EH (cell line): ENCODE measurements at places on chromosomes 2 and 18.

GRCh38 chr18:8299054-8299980, 309.9 kb upstream of the RAB12 start:
- DNase-seq = no peak

DNA sequence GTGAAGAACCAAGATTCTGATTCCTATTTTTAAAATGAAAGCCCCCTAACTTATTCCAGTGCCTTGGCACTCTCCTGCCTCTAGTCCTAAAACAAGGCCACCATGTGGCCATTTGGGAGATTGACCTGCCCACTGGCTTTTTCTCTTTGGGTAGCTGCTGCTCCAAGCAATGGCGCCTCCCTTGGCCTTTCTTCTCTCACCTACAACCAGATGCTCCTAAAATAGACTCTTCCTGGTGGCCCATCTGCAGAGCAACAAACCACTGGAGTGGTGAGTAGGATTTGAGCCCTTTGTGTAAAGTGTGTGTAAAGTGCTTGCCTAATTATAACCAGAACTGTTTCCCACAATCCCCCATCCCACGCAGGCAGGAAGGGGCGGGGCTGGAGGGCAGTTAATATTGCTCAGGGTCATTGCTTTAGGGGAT, 114.2 kb downstream of the FHOD3 start:
- DNase-seq = peak; percentile 53

DNA sequence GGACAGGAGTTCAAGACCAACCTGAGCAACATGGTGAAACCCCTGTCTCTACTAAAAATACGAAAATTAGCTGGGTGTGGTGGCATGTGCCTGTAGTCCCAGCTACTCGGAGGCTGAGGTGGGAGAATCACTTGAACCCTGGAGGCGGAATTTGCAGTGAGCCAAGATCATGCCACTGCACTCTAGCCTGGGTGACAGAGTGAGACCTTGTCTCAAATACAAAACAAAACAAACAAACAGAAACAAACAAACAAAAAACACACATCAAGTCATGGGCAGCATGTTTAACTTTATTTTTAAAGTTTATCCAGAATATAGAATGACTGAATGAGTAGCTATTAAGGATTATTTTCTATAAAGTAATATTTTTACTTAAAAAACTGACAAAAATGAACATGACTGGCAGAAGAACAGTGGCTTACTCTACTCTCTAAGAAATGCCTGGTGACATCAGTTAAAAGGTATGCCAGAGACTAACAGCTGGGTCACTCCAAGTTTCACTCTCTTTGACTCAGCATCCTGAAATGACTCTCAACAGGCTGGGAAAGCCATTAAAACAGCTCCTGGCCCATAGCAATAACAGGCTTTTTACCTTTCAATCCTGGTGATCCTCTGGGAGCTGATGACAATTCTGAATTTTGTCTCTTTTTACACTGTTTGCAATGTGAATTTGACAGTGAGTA, 281.6 kb upstream of the STON1 start:
- DNase-seq = peak; percentile 96

- peak; percentile 94 for DNase-seq
Observed at GRCh38 chr2:157032017-157032416, 225.5 kb upstream of the GALNT5 start.

DNA sequence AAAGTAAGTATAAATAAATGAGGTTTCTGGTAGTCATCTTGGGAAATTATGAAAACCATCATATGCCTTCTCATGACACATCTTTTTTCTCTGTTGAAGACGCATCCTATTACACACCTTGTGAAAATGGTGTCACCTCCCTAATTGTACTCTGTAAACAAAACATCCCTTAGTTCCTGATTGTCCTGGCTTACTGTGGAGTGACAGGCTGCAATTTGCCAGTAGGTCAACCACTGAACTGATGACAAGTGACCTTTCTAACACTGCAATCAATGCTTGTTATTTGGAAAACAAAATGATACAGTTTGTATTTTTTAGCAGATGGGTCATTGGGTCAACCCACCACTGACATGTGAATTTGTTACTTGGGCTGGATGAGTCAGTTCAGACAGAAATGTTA, 219.5 kb downstream of the PTPRM start:
- DNase-seq = no peak

DNA sequence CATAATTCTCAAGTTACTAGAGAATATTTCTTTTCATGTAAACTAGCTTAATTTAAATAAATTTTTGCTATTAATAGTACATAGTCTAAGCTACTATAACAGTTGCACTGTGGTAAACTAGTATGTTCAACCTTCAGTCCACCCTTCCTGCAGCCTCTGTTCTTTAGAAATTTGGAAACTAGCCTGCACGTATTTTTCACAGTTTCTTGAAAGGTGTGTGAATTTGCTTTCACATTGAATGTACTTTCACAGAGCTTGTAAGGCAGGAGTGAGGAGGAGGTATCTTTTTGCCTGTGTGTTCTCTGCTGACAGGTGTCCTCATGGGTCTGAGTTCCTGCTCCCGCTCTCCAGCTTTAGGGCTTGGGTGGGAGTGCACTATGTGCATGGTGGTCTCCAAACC, 117.5 kb downstream of the ATP9B start:
- no peak for DNase-seq

- DNase-seq = peak; percentile 91
Observed at GRCh38 chr2:178553047-178553446, 72.8 kb downstream of the PLEKHA3 start.

- DNase-seq = peak; percentile 64
Observed at GRCh38 chr2:159807183-159808031, 9.4 kb upstream of the CD302 start.

- peak; percentile 25 for DNase-seq
Observed at GRCh38 chr2:120798567-120799247, 63.0 kb downstream of the GLI2 start.

DNA sequence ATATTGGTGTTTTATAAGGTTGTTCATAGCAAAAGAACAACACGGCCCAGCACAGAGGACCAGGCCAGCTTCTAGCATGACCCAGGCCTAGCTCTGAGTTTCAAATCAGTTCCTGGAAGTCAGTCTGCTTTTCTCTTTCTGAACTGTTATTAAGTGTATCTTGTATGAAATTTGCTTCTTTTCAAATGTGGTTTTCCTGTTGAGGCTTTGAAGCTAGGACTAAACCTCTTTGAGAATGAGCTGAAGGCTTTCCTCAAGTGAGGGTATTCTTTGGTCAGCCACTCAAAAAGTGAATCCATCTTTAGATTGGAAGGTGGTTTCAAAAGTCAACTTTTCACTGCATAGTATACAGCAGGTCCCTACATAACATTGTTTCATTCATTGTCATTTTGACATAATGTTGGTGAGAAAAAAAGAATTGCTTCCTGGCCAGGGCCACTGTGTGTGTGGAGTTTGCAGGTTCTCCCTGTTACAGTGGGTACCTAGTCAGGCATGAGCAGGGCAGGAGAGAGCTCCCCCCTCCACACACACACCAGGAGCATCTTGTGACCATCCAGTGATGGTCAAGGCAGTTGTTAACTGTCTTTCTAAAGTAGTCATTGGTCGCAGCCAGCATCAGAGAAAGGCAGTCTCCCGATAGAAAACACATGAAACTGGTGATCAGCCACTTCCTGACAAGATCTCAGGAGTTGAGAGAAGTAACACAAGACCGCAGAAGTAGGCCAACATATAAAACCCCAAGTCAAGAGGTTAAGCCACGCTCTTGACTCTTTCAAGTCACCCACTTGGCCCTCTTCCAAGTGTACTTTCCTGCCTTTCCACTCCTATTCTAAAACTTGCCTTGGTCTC, 6.7 kb upstream of the ACAA2 start:
- no peak for DNase-seq

DNA sequence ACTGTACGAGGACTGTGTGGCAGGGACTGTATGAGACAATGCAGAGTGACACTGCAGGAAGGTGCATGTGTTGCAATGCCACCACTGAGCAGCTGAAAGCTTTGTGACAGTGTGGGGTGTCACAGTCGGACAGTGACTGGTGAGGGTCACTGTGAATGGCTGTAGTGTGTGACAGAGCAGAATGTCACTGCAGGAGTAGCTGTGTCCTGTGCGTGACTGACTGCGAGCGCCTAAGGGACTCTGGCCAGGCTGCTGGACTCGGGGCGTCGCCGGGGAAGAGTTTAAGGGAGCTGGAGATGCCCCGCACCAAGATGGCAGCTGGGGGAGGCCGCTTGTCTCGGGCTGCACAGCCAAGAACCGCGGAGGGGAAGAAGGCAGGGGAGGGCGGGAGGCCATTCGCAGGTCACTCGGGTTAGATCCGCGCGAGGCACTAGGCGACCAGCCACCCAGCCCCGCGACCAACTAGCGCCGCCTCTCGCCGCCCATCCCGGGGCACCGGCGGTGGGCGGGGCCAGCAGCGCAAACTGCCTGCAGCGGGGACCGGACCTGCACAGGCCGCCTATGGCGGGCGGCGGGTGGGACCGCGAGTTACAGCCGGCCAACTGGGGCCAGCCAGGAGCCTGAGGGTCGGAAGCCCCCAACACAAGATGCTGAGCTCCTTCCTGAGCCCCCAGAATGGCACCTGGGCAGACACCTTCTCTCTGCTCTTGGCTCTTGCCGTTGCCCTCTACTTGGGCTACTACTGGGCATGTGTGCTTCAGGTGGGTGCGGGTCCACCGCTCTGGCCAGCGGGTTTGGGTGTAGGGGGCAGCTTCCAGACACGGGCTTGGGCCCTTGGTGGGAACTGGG, at the start of gene ABHD1:
Gene ABHD1 (plus strand): TSS at position 514 of the 849 bp plus-strand sequence. CDS start 134 bp downstream, at position 648.
- peak; percentile 33 for DNase-seq

GRCh38 chr2:183038341-183039300, at the start of gene NCKAP1:
Gene NCKAP1, minus strand, starts transcription at chr2:183038457. Its CDS starts 358 bp downstream, at chr2:183038099.
- peak; percentile 88 for DNase-seq

DNA sequence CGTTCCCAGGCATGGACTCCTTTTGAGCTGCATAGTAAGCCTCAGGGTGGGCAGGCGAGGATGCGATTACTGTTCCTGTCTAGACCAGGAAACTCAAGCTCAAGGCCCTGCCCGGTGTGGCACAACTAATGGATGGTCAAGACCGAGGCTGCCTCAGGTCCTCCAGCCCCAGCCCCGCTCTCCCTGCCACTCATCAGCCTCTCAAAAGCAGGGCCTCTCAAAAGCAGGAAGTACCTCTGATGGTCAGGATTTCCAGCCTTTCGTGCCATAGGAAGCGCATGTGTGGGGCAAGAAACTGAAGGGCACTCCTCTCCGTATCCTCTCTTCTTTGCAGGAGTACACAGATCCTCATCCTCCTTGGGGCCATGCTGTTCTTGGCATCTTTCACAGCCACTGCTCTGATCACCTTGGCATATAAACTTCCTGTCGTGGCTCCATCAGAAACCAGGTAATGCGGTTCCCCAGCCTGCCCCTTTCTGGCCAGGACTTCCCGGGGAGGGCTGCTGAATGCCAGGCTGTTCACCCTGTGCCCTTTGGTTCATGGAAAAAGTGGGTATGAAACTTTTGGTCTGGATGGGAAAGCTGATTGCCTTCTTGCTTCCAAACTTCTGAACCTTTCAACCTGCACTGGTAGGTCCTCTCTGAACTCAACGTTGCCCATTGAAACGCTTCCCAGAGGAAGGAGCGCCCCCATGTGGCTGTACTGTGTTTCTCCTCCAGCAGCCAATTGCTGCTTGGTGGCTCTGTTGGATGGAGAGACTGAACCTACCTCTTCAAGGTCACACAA, 82.8 kb upstream of the SEC11C start:
- peak; percentile 83 for DNase-seq

DNA sequence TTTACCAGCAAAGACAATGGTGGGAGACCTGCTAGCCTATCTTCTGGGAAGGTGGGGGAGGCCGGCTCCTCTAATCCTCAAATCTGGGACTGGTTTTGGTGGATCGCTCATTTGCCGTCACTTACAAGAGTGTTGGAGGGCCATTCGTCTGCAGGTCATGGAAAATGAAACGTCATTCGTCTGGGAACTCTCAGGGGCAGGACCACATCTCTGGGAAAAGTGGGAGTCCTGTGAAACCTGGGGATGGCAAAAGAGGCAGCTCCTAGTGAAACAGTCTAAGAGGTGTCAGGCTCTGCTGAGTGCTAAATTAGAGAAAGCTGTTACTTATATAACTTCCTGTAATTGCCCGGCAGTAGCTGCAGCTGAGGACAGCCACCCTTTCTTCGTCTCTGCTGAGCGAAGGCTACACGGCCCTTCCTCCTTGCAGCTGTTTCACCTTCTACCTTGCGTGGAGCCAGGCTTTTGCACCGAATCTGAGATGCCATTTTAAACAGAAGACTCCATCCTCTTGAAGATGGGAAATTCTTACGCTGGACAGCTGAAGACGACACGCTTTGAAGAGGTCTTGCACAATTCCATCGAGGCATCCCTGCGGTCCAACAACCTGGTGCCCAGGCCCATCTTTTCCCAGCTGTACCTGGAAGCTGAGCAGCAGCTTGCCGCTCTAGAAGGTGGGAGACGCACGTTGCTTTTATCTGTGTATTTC, 22.4 kb downstream of the GREB1 start:
- DNase-seq = no peak

DNA sequence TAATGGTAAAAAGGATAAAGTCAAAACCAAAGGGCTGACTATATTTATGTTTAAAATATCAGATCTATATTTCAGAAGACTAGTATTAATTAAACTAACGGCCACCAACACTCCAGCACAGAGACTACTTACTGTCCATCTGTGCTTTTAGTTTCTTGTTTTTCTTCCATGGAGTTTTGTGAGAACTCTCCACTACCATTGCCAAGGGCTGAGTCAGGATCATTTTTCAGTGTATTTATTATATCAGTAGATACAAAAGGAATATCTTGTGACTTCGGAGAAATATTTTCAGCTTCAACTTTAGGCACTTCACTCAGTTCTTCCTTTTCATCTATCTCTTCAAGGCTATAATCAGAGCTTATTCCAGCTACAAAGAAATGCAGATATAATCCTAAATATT, 79.1 kb upstream of the GRB14 start:
- no peak for DNase-seq

DNA sequence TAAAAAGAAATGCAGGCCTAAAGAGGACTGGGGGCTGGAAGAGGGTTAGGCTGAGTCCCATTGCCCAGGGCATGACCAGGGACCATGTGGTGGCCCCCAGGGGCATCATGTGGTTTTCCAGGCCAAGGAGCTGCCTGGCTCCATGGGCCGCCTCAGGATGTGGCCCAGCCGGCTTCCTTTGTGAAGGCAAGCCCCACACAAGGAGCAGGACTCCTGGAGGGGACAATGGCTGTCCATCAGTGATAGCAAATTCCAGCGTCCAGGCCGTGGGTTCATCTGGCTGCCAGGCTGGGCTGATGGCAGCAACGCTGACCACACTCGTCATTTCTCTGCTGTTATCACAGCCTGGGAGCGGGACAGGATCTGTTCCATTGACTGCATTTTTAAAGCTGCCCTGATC, 82.5 kb downstream of the GBX2 start:
- no peak for DNase-seq

DNA sequence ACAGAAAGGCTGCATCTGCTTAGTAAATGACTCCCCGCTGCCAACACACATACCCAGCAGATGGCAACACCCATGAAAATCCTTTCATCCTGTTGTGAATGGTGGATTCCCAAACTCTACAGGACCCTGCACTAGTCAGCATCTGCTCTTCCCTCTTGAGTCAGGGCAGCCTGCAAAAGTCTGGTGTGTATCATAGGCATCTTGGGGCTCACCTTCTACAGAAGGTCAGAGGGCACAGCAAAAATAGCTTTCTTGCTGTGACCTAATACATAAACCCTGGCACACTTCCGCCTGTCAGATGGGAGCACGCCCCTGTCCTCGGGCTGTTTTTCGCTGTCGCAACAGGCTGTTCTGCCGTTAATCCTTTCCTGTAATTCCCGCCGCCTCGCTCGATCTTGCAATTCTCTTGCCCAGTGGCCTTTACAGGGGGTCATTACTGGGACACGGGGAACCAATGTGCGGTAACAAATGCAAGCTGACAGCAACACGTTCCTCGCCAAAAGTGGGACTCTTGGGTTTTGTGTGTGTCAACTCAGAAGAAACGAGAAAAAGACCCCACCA, 19.9 kb upstream of the SCYGR1 start:
- DNase-seq = peak; percentile 64

GRCh38 chr2:64227603-64228125, 83.4 kb upstream of the PELI1 start:
- DNase-seq = no peak
